ENCODE measurements at places on chromosomes 4 and X. TPM values are rescaled to one million over a fixed set of nuclear protein-coding genes. Genes with fewer than 3 reads are reported as not detected.

MAGEA12 gene
- not detected for total RNA-seq

IL2RG gene
- 337 TPM for total RNA-seq

EDA gene
- 1.2 TPM for total RNA-seq

SRPK3 gene
- not detected for total RNA-seq

CCNQ gene
- 28.7 TPM for total RNA-seq

GAGE2A gene
- total RNA-seq = not detected

TSPYL2 gene
- 37.3 TPM for total RNA-seq

GC gene
- total RNA-seq = not detected

APEX2 gene
- 36.1 TPM for total RNA-seq

PLP1 gene
- total RNA-seq = not detected

XK gene
- 0.17 TPM for total RNA-seq

RBM46 gene
- total RNA-seq = not detected

INTS12 gene
- total RNA-seq = 24.4 TPM

DMRTC1 gene
- total RNA-seq = not detected

TCP11X2 gene
- total RNA-seq = not detected

DNAAF6 gene
- total RNA-seq = not detected

ATP6AP2 gene
- total RNA-seq = 66.5 TPM

MAN2B2 gene
- 14.9 TPM for total RNA-seq

PCDH7 gene
- not detected for total RNA-seq

CCKAR gene
- not detected for total RNA-seq

FDCSP gene
- total RNA-seq = not detected

WDR45 gene
- total RNA-seq = 40.8 TPM

NR0B1 gene
- total RNA-seq = not detected

DMP1 gene
- not detected for total RNA-seq

NSG1 gene
- total RNA-seq = 0.09 TPM

ETNPPL gene
- not detected for total RNA-seq

CDKL5 gene
- total RNA-seq = 0.23 TPM

NUP62CL gene
- total RNA-seq = 1.1 TPM

HNRNPH2 gene
- total RNA-seq = 21.5 TPM

GPM6B gene
- total RNA-seq = not detected

HSD17B13 gene
- 0.19 TPM for total RNA-seq

MSX1 gene
- total RNA-seq = not detected

AKAP4 gene
- not detected for total RNA-seq

MAMLD1 gene
- total RNA-seq = 14.2 TPM

RHOXF2 gene
- total RNA-seq = not detected

SMR3B gene
- total RNA-seq = not detected

BEX2 gene
- total RNA-seq = 3.4 TPM

Data from activated CD4-positive, alpha-beta T cell treated with anti-CD3 and anti-CD28 coated beads, Interleukin-2, amount 10 ng/mL, durations not matched to agents 24 days and 14 days (primary cell).